ENCODE measurements at places on chromosomes 11 and 22.

DNA sequence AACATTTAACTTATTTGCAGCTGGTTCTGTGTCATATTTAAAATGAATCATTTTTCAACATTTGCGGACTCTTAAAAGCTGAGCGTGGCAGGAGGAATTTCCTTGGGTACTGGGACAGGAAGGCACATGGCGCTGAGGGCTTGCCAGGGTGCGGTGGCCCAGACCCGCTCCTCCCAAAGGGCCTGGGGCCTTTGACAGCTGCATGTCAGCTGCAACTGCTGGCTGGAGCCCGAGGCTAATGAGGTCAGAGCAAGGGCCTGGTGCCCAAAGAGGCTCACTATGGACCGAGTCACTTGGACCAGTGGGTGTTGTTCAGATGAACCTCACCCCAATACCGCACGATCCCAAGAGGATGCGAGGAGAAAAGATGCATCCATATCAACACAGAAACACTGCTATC is 326.9 kb downstream of the CTTN start:
- no peak for DNase-seq

DNA sequence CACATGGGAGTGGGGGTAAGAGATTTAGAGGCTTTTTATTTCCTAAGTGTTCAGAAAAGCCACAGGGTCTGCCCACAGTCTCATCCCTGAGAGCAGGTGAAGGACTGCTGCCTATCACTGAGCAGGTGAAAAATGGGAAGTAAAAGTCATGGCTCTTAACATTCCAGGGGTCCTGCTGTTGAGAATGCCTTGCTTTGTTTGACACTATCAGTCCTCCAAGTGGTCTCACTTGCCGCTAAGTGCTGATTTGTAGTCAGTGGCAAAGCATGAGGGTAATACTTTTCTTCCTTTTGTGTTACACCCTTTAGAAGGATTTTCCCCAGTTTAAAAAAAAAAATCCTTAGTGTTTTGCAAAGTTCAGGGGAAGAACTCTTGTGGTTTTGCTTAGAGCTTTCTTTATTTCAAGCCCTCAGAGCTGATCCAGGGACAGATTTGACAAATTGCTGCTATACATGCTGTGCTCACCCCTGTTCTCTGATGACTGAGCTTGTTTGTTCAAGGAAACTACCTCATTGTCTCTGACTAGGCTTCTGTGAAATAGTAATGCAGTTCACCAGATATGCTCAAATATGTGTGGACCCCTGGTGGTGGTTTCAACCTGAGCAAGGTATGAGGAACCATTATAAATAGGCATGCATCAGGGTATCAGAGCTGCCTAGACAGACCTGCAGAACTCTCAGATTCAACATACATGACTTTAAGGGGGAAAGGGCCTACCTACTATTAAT is 141.0 kb downstream of the ARHGAP42 start:
- DNase-seq, result peak; percentile 44

- no peak for DNase-seq
Measured at GRCh38 chr22:46187862-46188261, 37.5 kb downstream of the PPARA start.

GRCh38 chr11:31761636-31762035 is 49.5 kb downstream of the PAX6 start:
- no peak for DNase-seq

DNA sequence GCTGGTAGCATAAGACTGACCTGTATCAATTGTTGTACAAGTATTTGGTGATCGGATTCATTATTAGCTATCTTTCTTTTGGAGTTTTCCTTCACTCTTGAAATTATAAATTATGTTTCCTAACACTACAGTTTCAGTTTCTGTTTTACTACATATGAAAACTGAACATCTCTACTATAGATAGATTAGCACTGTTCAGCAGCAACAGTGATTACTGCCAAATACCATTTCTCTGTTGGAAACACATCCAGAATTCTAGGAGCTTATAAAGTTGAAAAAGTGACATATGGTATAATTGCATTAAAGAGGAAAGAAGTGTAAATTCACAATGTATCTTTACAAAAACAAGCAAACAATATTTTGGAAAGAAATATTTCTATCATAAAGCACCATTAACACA is 118.5 kb upstream of the GRIA4 start:
- no peak for DNase-seq

DNA sequence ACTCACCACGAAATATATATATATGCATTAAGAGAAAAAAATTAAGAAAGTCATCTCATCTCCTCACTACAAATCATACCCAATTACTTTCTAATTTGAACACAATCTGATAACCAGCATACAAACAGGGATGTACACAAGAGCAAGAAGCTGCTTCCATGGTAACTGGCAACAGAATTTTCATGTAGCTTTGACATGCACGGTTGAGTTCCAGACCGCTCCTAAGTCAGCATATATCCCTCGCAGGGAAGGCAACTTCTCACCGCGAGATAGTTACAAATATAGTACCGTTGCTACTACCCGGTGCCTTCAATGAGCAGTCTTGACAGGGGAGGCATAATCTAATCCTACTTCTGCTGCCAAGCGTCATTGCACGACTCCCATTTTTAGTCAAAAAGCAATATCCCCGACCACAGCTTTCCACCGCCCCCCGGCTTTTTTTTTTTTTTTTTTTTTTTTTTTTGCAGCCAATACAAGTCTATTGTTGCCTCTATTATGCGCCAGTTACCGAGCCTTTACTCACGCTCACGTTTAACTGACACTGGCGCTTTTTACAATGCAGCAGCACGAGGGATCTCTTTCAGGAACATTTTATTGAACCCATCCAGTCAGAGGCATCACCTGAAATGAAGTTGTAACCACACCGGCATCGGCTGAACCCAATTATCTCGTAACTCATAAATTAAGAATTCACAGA is 2.2 kb downstream of the CADM1 start:
- no peak for DNase-seq
